ENCODE measurements at places on chromosomes 12 and 14.

DNA sequence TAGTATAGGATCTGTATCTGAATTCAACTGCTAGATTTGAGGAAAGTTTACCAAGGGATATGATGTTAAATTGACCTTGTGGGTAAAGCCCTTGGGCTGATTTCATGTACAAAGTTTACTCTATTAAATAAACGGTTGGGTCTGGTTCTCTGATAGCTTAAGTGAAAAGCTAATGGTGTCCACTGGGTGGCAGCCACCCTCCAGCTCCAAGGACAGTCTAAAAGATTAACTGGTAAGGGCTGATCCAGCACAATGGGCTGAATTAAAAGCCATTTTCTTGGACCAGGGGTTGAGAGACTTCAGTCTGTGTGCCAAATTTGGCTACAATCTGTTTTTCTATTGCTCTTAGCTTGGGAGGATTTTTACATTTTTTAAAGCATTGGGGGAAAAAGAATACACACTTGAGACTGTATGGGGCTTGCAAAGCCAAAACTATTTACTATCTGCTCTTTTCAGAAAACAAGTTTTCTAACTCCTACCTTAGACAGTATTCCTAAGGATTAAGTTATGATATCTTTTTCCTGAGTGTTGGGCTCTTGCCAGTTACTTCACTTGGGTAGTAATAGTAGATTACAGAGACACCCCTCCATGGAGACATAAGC lies 116.5 kb downstream of the GPHN start:
- peak; percentile 62 for DNase-seq

DNA sequence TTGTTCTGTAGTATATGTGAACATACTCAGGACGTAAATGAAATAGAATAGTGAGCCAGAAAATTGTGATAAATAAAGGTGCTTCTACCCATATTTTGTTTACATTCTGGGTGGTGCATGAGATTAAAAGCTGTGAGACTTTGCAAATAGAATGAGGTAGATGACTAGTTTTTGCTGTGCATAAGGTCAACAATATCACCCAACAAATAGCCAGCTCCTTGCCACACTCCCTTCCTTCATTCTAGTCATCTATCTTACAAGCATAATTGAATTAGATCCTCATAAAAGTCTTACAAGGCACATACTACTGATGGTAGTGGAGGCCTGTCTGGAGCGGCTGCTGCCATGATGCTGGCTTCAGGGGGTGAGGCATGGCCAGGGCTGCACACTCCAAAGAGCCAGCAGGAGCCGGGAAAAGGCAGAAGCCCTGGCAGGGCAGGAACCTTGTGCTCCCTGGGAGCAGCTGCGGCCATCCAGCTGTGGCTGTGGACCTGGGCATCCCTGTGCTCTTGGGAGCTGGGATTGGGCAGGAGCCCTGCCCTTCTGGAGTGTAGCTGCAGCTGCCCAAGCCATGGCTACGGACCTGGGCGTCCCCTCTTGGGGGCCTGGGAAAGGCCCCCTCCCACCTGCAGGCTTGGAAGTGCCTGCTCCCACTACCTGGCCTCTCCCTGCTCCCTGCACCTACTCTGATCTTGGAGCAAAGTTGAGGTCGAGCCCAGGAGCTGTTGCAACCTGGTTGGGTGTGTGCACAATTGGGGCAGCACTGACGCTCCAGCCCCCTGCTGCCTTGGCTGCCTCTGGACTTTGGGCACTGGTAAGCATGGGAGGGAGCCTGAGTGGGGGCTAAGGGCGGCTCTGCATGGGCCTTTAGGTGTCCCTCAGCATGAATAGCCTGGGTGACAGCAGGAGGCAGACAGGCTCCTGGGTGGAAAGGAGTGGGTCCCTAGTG lies 112.8 kb downstream of the DACT1 start:
- DNase-seq: no peak

DNA sequence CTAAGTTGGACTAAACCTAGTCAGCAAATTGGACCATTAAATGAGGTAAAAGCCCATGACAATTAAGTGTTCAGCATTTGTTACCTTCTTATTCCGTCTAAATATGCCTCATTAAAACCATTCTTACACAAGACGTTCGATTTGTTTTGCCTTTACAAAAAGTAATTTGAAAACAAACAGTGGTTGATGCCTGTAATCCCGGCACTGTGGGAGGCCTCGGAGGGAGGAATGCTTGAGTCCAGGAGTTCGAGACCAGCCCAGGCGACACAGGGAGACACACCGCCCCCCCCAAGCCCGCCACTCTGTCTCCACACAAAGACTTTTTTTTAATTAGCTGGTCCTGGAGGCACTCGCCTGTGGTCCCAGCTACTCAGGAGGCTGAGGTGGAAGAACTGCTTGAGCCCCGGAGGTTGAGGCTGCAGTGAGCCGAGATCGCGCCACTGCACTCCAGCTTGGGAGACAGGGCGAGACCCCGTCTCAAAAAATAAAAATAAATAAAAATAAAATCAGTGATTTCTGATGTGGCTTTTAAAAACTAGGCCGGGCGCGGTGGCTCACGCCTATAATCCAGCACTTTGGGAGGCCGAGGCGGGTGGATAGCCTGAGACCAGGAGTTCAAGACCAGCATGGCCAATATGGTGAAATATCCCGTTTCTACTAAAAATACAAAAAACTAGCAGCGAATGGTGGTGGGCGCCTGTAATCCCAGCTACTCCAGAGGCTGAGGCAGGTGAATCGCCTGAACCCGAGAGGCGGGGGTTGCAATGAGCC lies 856 bp upstream of the EIF4B start:
- no peak for DNase-seq

DNA sequence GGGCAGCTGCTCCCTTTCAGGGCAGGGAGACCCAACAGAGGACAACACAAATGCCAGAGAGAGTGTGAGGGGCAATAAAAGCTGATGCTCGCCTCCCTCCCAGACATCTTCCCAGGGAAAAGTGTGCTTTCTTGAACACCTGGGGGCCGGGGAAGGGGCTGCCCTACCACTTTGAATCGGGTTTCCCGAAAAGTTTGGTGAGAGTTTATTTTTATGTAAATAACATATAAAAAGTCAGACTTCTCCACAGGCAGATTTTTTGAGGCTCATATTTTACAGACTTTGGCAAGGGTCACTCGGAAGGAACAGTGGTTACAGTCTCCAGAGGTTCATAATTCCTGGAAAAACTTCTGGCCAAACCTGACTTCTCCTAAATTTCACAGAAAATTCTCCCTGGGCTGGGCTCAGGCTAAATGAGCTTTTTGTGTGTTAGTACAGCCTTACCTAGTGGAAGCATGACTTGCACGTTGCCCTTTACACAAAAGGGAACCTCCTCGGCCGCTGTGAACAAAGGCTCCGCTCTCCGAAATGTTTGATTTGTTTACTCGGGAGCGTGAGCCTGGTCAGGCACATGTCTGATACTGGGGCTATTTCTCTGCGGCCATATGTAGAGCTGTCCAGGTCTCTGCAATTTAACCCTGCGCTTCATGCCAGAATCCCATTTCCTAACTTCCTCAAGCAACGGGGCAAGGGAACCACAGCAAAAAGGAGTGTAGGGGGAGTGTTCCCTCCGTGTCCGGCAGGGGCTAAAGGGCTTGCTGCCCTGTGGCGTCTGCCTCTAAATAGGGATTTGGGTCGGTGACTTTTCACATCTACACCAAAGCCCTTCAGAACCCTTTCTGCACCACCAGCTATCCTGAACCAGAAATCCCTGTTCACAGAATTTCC lies 3.4 kb downstream of the RTL1 start:
- DNase-seq: no peak

DNA sequence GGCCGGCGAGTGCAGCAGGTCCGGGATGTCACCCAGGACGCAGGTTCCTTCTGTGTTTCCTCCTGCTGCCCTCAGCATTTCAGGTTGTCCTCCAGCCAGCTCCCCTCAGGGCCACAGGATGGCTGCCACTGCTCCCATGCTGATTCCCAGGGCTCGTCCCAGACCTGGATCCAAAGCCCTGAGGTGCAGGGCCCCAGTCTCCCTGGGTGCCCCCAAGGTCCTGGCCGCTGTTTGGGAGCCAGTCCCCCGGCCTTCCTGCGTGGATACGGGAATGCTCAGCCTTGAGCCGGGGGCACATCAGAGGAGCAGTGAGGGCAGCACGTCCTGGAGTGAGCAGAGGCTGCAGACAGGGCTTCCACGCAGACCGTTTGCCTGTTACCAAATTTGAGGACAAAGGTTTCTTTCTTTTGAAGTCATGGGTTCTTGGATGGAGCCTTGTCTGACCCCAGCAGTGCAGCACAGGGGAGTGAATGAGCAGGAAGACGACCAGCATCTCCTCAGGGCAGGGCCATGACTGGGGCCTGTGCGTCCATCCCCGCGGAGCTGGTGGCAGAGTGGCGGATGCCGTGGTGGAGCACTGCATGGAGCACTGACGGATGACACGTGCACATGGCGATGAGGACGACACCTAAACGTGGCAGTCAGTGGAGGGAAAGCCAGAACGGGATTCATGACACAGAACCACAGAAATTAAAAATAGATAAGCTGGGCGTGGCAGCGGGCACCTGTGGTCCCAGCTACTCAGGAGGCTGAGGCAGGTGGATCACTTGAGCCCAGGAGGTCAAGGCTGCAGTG lies 12.5 kb upstream of the CACNA2D4 start:
- no peak for DNase-seq

DNA sequence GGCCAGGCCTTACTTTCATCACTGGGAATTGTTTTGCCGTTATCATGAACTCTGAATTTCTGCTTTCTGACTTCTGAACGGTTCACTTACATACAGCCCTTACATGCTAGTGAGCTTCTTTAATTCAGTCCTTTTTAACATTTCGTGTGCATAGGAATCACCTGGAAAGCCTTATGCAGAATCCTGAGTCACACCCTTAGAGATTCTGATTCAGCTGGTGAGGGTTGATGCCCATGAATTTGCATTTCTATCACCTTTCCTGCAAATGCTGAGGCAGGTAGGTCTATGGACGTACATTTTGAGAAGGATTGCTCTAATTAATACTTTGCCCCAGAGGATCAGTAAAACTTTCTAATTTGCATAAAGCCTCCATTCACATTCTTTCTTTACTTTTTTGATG lies 44.0 kb downstream of the PPHLN1 start:
- DNase-seq: no peak

GRCh38 chr12:123502163-123502704 lies 31.3 kb downstream of the RILPL1 start:
- DNase-seq: no peak

DNA sequence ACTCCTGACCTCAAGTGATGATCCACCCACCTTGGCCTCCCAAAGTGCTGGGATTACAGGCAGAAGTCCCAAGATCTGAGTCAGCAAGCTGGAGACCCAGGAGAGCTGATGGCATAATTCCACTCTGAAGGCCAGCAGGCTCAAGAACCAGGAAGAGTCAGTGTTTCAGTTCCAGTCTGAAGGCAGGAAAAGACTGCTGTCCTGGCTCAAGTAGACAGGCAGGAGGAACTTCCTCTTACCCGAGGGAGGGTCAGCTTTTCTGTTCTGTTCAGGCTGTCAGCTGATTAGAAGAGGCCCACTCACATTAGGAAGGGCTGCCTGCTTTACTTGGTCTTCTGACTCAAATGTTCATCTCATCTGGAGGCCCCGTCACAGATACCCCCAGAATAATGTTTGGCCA lies 206.0 kb upstream of the MYL2 start:
- no peak for DNase-seq

DNA sequence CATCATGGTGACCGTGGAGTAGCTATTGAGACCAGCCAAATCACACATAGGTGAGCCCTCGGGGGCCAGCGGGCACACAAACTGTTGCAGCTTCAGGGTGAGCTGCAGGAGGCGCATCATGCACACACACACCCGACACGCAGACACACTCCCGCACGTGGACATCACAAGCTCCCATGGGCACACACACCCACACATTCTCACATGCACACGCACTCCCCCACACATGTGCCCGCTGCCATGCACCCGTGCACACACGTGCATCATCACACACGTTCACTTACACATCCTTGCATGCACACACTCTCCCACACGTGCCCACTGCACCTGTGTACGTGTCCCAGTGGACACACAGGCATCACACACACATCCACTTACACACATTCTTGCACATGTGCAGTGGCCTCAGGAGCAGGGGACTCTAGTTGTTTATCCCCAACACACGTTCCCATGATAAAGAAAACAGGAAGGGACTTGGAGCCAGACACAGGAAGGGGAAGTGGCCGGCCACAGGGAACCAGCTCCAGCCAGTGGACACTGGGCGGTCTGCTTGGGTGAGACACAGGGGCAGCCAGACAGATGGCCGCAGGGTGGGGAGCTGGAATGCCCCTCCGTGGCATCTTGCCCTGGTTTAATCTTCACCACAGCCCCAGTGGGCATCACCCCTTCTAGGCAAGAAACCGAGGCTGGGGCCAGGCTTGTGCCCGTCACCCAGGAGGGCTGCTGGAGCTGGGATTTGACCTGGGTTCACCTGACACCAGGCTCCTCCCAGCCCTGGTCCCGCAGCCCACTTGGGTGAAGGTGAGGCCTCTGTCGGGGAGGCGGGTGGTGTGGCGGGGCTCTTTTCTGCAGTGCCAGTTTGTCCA lies 49.7 kb downstream of the CYP46A1 start:
- DNase-seq: no peak

GRCh38 chr12:132469423-132469822 lies 20.5 kb upstream of the FBRSL1 start:
- no peak for DNase-seq

GRCh38 chr14:29553427-29553826 lies 374.2 kb downstream of the PRKD1 start:
- DNase-seq: no peak

GRCh38 chr12:3651585-3652424 lies 101.1 kb downstream of the CRACR2A start:
- DNase-seq: no peak

DNA sequence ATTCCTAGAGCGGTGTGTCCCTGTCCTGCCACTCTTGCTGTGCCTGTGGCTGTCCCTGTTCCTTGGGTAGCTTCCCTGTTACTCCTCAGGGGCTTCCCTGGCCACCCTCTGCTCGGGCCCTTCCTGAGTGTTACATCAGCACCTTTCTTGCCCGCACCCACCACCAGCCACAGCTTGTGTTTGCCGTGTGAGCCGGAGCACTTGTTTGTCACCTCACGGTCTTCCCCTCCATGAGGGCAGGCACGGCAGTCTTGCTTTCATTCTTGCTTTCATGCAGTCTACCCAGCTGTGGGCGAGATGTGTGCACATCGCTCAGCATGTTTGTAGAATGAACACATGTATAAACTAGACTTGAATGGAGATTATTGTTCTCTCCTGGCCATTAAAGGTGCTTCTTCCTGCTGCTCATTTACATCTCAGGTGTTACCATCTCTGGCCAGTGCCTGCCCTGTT lies 42.0 kb downstream of the TRAF3 start:
- DNase-seq: no peak

DNA sequence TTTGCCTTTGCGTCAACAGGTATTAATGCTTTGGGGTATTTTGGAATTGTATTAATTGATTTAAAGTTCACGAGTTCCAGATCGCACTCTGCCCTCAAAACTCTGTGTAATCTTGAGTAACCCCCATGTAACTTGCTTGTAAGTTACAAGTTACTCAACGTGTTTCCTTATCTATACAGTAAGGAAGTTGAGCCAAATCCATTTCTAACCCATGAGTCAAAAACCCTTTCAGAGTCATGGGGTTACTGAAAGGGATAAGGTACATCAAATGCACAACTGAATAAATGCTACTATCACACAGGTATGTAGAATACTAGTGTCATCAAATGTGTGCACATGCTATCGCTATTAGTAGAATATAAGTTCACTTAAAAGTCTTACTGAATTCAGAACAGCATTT lies 28.6 kb upstream of the ADAMTS20 start:
- no peak for DNase-seq
